ENCODE measurements at places on chromosomes 6 and 20. TPM values are rescaled to one million over a fixed set of nuclear protein-coding genes. Genes with fewer than 3 reads are reported as not detected.

The PSORS1C2 gene
- total RNA-seq, result not detected

GRCh38 chr6:44309631-44310030 lies 3.5 kb downstream of the AARS2 start:
- DNase-seq, result no peak

The RNF144B gene
- 2.3 TPM for total RNA-seq

DNA sequence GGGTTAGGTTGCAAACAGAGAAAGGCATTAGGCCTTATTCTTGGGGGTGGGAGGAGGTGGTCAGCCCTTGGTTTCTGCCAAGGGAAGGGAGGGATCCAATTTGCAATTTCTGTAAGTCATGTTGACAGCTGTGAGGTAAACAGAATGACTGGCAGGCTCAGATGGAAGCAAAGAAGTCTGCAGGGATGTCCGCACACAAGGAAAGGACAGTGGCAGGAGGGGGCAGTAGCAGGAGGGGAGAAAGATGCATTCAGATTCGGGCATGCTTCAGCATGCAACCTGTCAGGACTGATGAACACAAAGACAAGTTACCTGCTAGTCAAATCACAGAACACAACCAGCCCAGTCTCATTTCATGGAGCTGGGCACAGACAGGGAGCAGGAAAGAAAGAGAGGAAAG lies 217.9 kb upstream of the FOXA2 start:
- no peak for DNase-seq

DNA sequence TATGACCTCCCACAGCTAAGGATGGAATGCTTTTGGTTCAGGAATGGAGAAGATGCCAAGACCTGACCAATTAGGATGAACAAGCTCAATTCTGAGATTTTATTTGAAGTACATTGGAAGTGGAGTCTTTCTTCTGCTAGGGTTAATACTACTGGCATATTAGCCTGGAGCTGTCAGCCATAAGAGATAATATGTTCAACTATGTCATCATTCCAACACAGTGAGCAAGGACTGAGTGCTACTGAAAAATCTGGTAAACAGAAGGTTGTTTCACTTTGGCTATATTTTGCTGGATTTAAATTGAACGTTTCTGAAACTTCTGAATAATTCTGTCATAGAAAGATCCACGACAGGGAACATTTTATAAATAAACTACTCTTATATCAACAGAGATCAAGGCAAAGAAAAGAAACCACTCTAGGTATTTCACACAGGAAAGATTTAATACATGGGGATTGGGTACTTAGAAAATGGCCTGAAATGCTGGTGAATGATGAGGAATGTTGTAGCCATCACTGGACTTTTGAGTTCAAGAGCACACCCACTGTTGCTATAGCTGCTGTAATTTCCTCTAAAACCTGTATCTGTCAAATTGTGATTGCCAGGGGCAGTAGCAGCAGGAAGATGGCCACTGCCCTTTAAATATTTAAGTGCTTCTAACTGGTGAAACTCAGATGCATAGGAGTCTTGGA lies 200.5 kb downstream of the PLCB4 start:
- DNase-seq, result no peak

DNA sequence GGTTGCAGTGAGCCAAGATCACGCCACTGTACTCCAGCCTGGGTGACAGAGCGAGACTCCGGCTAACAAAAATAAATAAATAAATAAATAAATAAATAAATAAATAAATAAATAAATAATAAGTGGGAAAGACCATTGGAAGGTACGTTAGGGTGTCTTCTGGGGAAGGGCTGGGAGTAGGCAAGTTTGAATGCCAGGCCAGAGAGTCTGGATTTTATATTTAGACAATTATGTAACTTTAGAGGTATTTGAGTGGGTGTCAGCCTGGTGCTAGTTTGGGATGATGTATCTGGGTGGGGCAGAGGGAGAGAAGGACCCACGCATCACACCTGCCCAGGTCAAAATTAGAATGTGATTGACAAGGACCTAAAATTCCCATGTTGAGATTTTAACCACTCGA lies 108.5 kb upstream of the PRND start:
- no peak for DNase-seq

DNA sequence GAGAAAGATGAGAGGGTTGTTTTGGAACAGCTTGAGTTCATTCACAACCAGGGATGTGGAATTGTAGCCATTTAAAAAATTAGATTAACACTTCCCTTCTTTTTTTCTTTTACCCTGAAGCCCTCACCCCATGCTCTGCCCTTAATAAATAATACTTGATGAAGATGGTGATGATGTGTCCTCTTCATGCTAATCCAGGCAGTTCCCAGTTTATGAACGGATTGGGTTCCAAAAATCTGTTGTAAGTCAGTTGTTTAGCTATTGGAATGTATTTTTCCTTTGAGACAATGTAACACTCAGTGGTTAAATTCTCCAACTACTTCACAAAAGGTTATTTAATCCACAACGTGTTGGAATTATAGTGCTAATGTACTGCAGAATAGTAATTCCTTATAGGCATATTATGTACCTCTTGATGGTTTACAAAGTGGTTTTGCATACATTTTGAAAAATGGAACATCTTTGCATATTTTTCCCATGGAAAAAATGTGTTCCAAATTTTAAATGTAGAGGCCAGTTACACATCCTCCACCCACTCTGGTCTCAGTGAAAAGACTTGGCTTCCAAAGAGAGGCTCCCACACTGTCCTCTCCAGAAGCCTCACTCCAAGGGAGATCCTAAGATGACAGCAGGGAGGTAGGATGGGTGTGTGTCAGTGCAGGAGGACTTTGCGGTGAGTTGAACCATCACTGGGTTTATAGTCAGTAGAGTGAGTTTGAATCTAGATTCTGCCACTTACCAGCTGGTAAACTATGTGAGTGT lies 45.8 kb upstream of the CEP162 start:
- no peak for DNase-seq

DNA sequence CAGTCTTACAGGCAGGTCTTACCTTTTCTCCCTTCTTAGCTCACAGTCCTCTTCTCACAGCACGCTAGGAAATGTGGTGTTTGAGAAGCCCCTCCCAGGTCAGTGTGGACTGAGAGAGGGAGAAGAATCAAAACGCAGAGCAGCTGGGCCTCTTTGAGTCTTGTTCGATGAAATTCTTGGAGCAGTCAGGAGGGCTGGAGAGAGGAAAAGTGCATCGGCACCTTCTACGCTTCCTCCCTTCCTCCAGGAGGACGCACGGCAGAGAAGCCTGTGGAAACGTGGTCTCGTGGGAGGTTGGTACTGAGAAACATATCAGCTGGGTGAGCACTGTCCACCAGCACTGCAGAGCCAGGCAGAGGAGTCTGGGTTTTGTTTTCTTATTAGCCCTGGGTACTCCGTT lies 52.7 kb downstream of the TXLNB start:
- no peak for DNase-seq

GRCh38 chr20:53666144-53666543 lies 72.5 kb upstream of the ZNF217 start:
- no peak for DNase-seq

All from activated naive CD8-positive, alpha-beta T cell treated with anti-CD3 and anti-CD28 coated beads, Interleukin-2, amount 10 ng/mL, durations not matched to agents 7 days and 5 days (primary cell).